ENCODE measurements at places on chromosomes 7 and 10.

GRCh38 chr10:29767968-29768367, 133.2 kb upstream of the SVIL start:
- DNase-seq = no peak

- no peak for DNase-seq
Observed at GRCh38 chr7:11584406-11585031, 247.5 kb downstream of the THSD7A start.

DNA sequence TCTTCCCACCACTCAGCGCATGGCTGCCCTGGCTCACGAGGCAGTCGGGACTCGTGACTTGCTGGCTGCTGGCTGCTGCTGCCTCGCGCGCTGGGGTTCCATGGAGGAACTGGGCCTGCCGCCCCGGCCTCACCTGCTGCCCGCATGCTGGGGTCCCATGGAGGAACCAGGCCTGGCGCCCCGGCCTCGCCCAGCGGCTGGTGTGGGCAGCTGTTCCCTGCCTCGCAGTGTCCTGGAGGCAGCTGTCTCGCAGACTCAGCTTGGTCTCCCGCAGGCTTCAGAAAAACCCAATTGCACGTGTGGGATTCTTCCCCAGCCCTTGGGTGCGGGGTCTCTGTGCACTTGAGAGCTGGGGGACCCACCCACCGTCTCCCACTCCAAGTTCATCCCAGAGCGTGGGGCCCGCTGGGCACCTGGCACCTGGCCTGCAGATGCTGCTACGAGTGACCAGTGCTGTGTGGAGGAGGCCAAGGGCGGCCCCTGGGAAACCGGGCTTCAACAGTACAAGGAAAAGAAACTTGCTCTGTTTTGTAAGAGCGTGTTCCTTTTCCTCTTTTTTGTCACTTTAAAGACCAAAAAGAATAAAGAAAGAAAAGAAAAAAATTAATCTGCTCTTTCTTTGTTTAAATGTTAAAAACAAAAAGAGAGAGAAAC, 20.4 kb downstream of the PWWP2B start:
- DNase-seq = no peak

GRCh38 chr10:125964558-125964957, 68.2 kb downstream of the FANK1 start:
- no peak for DNase-seq

DNA sequence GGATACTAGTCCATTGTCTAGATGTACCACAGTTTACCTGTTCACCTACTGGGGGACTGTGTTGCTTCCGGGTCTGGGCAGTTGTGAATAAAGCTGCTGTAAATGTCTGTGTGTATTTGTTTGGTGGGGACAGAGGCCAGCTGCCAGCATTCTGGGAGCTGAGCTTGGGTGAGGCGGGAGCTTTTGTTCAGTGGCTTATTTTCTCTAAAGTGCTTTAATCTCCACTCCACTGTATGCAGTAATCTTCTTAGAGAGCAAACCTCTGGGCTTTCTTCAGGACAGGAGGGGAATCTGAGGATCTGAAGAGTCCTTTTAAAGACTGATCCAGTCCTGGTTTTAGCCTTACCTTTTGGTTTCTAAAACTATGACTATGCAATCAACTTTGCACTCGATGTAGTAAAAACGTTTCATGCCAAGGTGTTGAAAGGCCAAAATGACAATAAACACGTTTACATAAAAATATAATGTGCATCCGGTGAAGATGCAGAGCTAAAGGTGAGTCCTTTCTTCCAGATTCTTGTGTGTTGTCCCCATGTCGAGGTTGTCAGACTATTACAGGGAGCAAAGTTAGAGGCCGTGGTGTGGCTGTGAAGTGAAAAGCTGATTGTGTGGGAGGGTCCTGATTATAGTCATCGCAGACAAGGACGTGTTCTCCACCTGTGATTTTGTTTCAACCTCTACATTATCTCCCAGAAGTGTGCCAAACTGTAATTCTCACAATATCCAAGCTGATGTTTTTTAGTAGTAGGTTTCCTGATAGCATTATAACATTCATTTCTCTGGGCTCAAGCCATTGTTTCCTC, 279.8 kb downstream of the CAMK1D start:
- DNase-seq = no peak

- DNase-seq = no peak
Observed at GRCh38 chr7:36568452-36568849, 155.8 kb downstream of the AOAH start.

GRCh38 chr7:69176841-69177240, 421.4 kb upstream of the AUTS2 start:
- DNase-seq = no peak

GRCh38 chr7:125136755-125137532, 207.3 kb upstream of the POT1 start:
- DNase-seq = no peak

- DNase-seq = no peak
Observed at GRCh38 chr10:118563373-118563890, 32.0 kb downstream of the PRLHR start.

DNA sequence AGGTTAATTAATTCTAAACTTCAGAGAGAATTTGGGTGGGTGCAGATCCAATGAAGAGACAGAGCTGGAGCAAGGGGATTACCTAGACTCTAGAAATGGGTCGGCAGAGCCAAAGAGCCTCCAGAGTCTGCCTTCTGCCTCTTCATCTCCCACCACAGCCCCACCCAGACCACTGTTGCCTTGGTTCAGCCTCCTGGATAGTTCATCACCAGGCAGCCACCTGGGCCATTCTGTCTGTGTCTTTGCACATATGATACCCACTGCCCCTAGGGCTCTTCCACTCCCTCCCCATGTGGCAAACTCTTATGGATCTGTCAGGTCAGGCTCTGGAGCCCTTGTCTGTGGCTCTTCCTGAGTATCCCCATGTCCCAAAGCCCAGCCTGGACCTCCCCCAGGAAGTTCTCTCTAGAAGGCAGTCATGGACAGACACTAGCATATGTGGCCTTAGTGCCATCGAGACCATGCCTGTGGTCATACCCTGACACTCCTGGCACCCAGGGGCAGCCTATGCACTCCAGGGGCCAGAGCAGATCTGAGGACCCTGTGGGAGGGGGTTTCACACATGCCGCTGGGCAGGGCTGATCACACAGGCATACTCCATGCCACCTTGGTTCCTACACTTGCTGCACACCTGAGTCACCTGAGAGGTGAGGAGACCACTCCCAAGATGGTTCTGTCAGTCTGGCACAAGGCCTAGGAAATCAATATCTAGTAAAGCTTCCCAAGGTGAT, 41.6 kb downstream of the FRMPD2 start:
- DNase-seq = no peak

DNA sequence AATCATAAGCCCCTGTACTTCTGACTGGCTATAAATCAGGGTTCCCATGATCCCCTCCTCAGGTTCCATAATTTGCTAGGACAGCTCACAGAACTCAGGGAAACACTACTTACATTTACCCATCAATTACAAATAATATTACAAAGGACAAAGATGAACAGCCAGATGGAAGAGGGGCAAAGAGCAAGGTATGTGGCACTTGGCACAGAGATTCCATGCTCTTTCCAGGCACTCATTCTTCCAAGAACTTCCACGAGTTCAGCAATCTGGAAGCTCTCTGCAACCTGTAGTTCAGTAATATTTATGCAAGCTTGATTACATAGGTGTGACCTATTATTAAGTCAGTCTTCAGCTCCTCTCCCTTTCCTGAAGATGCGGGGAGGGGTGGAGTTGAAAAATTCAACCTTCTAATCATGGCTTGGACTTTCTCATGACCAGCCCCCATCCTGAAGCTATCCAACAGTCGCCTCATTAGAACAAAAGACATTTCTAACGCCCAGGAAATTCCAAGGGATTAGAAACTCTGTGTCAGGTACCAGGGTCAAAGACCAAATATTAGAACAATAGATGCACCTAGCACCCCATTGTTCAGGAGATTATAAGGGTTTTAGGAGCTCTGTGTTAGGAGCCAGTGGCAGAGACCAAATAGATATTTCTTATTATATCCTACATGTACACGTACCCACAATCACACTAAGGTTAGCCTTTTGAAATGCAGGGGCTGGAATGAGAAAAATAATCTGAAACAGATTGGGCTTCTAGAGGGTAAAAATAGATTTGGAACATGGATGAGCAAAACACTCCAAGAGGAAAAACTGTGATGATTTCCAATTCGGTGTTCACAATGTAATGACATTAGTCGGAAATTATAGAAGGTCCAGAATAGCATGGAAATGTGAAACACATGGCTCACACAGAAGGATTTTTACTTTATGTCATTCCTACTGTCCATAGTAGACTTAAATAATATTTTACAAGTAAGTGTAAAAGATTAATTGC, 7.0 kb downstream of the ANKMY2 start:
- DNase-seq = no peak

- DNase-seq = no peak
Observed at GRCh38 chr10:103423748-103424147, 27.3 kb downstream of the PDCD11 start.

DNA sequence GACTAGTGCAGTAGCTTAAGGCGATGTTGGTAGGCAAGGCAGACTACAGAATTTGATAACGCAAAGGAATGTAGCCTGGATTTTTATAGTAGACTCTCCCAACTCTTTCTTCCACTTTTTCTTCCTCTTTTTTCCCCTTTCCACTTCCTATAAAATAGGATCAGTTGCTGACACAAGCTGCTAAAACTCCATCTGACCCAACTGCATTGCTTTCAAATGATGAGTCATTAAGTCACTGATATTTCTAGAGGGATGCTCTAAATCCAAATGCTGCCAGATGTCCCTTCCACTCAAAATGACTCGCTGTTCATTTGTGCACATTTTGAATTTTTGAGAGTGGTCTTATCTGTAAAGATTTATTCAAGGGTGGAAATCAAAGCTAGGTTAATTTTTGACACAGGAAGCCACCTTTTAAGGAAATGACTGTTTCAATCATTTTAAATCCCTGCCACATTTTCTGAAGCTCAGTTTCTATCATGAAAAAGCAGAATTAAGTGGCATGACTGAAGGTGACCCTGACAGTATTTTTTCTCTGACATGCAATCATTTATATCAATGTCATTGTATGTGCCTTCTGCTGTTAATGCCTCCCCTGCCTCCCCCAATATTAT, 25.8 kb upstream of the SFMBT2 start:
- DNase-seq = no peak

- no peak for DNase-seq
Observed at GRCh38 chr10:103967448-103968071, 620 bp downstream of the SLK start.

GRCh38 chr7:56007167-56007652, 42.8 kb downstream of the NIPSNAP2 start:
- no peak for DNase-seq

GRCh38 chr10:65845916-65846315, 1079.9 kb upstream of the LRRTM3 start:
- no peak for DNase-seq

DNA sequence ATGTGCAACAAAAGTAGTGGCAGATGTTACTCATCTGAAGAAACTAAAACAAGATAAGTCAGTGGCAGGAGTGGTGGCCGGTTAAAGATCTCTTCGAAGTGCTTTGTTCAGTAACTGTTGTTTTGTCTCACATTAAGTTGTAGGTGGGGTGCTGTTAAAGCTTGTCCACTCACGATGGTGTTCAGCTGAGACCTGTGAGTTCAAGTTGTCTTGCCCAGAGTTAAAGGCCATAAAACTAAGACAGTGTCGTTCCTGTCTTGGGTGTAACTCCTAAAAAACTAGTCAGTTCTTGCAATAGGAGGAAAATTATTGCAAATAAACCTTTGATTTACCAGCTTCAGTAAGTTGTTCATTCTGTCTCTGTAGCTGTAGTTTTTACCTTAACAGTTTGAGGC, 857 bp upstream of the FOXP2 start:
- DNase-seq = no peak

DNA sequence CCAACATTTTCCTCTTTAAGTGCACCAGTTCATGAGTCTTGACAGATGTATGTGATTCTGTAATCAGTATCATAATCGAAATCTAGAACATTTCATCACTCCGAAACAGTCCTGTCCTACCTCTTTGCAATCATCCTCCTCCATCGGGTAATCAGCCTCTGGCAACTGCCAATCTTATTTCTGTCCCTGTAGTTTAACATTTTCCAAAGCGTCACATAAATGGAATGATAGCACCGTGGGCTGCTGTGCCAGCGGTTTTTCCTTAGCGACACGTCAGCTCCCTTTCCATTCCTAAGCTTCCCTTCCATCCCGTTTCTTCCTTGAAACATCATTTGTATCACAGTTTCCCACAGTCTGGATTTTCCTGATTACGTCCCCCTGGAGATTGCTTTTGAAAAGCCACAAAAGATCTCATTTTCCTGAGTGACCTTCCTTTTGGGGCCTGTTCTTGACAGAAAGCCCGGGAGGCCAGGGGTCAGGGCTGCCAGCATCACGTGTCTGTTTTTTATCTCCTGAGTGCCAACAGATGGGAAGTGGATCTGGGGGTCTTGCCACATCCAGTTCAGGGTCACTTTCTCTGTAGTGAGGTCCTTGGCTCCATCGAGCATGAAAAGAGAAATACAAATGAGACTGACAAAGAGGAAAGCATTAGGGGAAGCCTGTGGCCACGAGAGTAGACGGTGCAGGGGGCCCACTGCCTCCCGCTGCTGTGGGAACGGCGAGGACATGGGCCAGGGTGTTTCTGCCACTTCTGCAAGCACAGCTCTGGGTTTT, 31.6 kb downstream of the TMEM120A start:
- no peak for DNase-seq

DNA sequence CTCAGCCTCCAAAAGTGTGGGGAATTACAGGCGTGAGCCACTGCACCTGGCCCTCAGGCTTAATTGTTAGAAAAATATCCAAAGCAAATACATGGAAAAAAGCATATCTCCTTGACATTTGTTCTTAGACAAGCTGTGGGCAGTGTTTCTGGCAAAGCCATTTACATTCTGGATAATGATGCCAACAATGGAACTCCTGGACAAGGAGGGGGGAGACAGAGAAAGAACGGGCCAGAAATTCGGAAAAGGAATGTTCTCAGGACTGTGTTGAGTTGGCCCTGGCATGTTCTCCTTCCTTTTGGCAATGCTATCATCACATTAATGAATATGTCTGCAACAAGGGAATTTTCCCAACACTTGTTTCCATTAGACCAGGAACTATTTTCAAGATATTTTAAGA, 88.7 kb downstream of the UBE2H start:
- no peak for DNase-seq

DNA sequence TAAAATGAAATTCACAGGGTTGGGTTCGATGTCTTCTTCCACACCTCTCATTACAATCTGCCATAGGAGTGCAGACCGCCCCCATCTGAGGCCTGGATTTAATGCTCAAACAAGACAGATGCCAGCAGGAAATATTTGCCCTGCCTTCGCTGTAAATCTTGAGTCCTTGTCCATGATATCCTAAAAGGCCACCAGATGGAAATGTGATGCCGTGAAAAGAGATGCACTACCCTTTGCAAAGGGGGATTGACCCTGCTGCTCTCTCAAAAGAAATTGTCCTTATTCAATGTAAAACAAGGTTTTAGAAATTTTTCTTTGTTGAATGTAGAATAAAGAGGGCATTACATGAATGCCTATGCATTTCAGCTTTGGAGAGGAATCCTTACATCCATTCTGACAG, 37.5 kb downstream of the AGAP4 start:
- no peak for DNase-seq

- no peak for DNase-seq
Observed at GRCh38 chr7:123282181-123282580, 82.4 kb upstream of the SLC13A1 start.

All from stimulated activated CD4-positive, alpha-beta T cell treated with anti-CD3 and anti-CD28 coated beads, Interleukin-4, amount 100 ng/mL, for 1 hour (primary cell).